ENCODE measurements at places on chromosomes 1 and 21.
A peak's percentile ranks its signal among the peaks of the same experiment; 100 is the strongest.

- DNase-seq: no peak
Measured at GRCh38 chr1:79431340-79431739, 424.8 kb upstream of the ADGRL4 start.

- peak; percentile 4 for DNase-seq
Measured at GRCh38 chr1:150268340-150268704, 494 bp downstream of the APH1A start.

DNA sequence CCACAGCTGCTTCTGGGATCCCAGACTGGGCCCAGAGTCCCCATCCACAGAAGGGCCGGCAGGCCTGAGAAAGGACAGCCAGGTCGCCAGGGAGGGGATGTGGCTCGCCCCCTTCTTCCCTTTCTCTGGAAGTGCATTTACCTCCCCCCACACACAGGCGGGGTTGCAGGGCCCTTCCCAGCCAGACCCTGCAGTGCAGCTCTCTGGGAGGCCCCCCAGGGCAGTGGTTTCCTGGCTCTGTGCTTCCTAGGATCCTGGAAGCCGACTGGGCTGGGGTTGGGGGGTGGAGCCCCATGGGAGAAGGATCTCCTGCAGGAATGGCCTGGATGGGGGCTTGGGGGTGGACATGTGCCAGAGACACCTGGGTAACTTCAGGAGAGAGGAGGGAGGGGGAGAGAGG is 4.2 kb upstream of the COL6A1 start:
- DNase-seq: no peak

DNA sequence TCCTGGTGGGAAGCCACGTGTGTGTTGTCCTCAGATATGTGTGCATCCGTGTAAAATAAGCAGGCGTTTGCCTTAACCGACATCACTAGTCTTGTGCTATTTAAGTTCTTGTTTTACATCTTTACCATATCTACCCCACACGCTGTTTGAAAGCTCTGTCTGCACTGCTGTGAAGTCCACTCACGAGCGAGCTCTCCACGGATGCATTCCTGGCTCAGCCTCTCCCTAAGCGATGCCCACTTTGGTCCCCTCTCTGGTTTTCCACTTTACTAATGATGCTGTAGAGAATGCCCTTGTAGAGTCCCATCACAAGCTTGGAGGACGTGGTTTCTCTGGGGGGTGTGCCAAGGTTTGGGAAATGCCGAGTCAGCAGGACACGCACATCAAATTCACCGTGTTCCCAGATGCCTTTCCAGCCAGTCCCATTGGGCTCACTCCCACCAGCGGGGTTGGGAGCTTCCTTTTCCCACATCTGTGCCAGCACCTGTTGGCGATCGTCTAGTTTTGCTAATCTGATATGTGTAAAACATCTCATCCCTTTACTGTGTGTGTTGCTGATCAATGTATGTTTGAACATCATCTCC is 43.8 kb downstream of the ACTL8 start:
- DNase-seq: no peak

- DNase-seq: no peak
Measured at GRCh38 chr1:56463376-56463775, 116.0 kb downstream of the PLPP3 start.

GRCh38 chr1:9315411-9316079 is 22.9 kb downstream of the SPSB1 start:
- no peak for DNase-seq

DNA sequence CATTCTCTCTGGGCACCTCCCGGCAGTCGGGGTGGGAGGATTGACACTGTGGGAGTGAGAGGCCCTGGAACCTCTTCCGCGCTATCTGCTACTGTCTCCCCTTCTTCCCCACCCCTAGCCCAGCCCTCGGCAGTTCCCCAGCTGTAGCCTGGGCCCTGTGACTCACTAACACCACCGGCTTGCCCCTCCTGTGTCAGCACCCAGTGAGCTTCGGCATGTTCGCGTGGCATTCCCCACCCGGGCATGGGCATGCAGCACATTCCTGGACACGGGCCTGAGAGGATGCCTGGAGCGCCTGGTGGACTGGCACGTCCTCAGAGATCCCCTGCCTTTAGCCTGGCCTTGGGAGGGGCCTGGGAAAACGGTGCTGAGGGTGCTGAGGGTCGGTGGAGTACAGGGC is 1.3 kb downstream of the CDK18 start:
- no peak for DNase-seq

GRCh38 chr1:157270705-157271274 is 132.6 kb upstream of the ETV3 start:
- DNase-seq: no peak

- no peak for DNase-seq
Measured at GRCh38 chr1:107525145-107525544, 384.3 kb downstream of the NTNG1 start.

DNA sequence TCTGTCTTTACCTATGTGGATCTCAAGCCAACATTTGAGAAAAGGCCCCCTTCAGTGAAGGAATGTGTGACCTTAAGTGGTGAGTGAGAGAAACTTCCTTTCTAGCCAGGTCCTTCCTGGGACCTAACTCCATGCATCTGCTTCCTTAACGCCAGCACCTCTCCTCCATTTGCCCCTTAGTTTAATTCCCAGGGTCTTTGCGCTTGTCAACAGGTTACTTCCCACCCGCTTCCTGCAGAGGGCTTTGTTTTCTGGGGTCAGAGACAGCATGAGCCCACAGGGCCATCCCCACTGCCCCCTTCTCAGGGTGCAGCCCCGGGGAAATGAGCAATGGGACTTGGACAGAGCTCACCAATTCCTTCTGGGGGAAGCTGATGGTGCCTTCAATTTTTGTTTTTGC is 54.8 kb downstream of the EVA1C start:
- DNase-seq: no peak

DNA sequence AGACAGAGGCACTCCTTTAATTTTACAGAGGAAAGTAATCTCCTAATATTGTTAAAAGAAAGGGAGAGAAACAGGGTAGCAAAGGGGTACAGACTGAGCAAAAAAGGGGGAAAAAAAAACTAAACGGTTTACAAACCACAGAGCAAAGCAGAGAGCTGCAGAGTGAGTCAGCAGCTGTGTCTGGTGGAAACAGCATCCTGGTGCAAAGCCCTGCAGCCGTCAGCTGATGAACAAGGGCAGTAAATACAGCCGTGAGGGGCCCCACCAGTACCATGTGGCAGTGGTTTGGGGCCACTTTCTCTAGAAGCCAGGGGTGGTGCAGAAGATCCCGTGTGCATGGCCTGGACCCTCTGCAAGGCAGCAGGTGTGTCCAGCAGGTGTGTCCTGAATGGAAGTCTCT is 111.3 kb downstream of the ERG start:
- DNase-seq: no peak

DNA sequence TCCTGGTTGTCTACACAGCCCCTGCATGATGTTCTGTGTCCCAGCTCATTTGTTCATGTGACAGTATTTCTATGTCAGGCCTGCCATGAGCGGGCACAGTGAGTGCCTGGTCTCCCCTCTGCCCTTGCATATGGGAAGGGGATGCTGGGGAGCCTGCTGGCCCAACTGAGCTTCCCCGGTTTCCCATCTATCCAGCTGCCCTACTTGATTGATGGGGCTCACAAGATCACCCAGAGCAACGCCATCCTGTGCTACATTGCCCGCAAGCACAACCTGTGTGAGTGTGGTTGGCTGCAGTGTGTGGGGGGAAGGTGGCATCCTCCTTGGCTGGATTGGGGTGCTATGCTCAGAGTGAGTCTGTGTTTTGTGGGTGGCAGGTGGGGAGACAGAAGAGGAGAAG is 1.5 kb downstream of the GSTM4 start:
- DNase-seq: no peak

DNA sequence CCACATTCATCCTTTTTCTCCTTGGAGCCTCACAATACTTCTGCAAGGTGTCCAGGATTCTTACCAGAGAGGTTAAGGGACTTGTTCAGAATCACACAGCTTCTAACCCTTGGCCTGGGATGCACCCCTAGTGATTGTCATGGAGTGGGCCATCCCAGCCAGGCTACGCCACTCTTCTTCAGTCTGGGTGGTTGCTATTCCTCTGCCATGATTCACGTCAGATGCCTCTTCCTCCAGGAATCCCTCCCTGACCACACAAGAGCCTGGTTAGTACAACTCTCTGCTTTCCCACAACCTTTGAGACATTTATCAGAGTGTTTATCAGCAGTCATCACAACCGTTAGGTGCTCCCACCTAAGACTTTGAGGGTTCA is 121.8 kb downstream of the EPHB2 start:
- DNase-seq: no peak

- no peak for DNase-seq
Measured at GRCh38 chr1:81382561-81382960, 418.2 kb upstream of the ADGRL2 start.

DNA sequence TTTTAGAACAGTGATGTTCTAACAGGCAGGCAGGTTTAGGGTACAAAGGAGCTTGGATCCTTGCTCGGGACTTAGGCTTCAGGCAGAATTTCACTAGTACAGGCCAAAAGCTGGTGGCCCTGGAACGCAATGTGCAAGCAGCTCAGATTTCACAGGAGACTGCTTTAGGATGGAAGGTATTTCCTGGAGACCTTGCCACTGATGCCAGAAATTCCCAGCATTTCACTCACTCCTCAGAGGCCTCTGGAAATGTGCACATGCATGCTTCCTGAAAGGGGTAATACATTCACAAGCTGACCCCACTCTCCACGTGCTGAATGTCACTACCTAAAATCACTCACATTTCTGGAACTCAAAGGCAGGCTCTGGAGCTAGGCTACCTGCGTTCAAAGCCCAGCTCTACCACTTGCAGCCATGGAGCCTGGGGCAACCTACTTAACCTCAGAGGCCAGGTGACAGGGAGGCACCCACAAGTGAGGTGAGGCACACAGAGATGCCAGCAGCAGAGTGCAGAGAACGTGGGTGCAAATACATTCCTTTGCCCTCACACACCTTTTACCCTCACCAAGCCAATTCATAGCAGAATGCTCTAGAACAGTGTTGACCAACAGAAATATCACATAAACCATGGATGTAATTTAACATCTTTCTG is 56.5 kb downstream of the CDC7 start:
- DNase-seq: no peak

DNA sequence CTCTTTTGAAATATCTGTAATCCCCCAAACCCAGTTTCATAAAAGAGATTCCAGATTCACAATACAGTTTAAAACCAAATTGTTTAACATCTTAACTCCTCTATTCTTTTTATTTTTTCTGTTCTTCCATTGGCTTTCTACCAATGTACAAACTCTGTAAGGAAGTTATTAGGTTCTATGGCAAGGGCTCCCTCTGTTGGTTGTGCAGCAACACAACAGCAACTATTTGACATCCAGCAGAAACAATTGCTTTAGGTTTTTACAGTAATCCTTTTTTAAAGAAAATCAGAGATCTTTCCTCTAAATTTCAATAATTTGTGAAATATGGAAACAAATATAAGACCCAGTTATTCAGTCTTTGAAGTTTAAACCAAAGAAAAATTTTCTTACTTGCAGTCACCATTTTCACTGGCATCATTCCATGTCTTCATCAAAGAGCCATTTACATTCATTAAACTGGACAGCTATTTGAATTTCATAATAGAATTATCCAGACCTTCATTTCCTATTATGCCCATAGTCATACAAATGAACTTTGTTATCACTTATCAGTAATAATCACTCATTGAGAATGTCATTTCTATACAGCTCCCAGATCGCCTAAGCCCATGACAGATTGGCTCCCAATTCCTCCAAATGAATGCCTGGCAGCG is 46.5 kb upstream of the RNF11 start:
- DNase-seq: peak; percentile 13

DNA sequence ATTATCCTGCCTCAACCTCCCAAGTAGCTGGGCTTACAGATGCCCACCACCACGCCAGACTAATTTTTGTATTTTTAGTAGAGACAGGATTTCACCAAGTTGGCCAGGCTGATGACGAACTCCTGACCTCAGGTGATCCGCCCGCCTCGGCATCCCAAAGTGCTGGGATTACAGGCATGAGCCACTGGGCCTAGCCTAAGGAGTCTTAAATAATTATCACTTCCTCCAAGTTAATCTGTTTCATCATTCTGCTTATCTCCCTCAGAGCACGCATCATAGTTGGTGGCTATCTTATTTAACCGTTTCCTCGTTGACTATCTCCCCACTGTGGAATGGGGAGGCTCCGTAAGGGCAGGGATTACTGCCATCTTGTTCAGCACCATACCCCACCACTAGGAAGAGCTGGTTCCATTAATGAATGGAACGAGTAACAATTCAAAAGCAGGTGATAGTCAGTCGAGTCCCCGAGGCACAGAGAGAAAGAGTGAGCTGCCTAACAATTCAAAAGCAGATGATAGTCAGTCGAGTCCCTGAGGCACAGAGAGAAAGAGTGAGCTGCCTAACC is 52.7 kb downstream of the GLUL start:
- DNase-seq: no peak

- DNase-seq: no peak
Measured at GRCh38 chr1:226697151-226697928, 41.7 kb downstream of the ITPKB start.

DNA sequence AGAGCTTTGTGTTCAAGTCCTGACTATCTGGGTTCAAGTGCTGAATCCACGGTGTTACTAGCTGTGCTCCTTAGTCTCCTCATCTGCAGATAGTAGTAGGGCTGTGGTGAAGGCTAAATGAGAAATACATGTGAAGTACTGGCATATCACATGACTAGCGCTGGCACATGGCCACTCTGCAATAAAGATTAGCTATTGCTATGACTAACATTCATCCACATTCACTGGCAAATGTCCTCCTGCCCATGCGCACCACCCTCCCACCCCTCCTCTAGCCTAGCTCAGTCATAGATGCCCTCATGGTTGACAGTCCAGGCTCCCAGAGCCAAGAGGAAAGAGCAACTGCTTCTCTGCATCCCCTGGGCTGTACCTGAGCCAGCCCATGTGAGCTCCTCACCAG is 8.5 kb upstream of the COL8A2 start:
- no peak for DNase-seq

DNA sequence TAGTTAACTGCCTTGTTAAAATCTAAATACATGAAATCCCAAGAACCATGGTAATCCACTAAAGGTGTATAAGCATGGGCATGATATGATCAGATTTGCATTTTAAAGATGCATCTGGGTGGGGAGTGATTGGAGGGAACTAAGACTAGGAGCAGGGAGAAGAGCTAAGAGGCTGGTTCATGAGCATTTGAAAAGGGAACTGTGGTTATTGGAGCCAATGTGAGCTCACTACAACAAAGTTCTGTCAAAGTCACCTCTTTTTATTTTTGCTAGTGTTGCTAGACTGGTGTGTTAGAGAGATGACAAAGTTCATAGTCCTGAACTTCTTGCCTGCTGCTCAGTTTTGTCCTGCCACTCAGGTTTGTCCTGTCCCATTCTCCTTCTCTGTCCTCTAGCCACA is 67.1 kb upstream of the LRRC8D start:
- no peak for DNase-seq

- DNase-seq: no peak
Measured at GRCh38 chr1:183073320-183073719, 50.1 kb downstream of the LAMC1 start.

DNA sequence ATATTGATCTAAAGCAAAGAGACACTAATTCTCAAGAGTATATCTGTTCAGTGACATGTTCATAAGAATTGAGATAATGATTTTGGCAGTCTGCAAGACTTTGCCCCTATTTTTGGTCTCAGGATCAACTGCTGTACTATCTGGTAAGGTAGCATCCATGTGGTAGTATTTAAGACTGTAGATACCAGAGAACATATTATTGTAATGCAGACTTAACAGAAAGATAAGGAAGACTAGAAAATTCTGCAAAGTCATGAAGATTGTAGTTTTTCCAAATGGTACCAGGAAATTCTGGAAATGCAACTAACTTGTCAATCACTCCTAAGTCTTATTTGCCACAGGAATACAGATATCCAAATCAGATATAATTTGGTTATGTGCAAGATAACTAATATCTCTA is 35.1 kb downstream of the RNF2 start:
- no peak for DNase-seq

Measured in activated CD4-positive, CD25-positive, alpha-beta regulatory T cell (primary cell).